Stimulated activated CD4-positive, alpha-beta T cell treated with anti-CD3 and anti-CD28 coated beads, Interleukin-4, amount 100 ng/mL, for 48 hours (primary cell): ENCODE measurements at places on chromosomes 16 and 17.
A peak's percentile ranks its signal among the peaks of the same experiment; 100 is the strongest.

DNA sequence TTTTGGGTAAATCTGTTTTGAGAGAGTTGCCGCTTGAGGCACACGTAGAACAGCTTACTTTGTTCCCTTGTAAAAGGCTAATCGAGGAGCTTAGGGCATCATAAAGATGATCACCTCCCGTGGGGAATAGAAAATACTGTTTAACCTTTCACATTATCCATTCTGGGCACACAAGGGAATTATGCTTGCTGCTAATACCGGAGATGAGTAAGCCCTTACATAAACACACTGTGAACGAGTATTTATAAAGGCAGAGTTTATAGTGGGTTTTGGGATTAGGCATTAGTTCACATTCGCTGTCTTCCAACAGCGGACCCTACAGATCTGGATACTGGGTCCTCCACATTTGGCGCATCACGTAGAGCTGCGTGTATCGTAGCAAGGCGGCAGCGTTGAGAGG is 51.2 kb upstream of the CNTNAP4 start:
- no peak for DNase-seq

DNA sequence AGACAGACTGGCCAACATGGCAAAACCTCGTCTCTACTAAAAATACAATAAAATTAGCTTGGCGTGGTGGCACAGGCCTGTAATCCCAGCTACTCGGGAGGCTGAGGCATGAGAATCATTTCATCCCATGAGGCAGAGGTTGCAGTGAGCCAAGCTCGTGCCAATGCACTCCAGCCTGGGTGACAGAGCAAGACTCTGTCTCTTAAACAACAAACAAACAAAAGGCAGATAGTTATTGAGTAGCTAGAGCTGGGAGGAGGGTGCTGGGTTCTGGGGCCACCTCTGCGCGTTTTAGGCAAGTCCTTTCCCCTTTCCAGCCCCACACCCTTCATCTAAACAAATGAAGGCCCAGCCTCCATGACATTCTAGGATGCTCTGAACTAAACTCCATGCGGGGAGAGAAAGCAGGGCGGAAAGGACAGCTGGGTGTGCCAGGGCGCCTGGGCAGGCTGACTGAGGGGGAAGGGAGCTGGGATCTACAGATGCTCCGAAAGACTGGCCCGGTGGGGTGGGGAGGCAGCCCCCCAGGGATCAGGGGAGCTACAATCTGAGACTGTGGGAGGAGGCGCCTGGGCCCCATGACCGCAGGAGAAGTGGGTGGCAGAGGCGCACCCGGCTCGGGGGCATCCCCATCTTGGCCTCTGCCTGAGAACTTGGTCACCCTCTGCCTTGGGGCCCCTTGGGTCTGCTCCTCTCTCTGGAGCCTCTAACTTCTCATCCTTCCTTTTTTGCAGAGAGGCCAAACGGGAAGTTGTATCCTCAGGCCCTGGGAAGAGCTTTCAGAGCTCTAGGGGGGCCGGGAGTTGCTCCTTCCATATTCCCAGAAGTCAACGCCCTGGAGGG is 910 bp downstream of the ITGAL start:
- DNase-seq, result peak; percentile 62

DNA sequence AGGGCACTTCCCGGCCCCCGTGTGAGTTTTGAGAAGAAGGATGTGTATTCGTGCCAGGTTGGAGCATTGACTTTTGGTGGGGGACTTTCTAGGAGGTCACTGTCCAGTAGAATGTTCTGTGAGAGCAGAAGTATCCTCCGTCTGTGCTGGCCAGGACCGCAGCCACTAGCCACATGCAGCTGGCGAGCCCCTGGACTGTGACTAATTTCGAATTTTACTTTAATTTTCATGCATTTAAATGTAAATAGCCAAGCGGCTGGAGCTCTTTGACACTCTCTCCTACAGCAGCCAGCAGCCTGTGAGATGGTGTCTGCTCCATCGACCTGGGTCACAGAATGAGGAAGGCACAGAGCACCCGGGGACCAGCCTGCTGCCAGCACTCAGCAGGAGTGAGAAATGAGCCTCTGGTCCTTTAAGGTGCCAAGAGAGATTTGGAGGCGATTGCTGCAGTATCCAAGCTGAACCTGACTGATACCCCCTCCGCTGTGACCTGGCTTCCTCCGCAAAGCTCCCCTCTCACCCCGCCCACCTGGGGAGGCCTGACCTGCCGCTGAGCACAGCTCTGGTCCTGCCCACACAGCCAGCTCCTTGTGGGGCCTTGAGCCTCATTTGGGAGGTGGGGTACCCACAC is 7.8 kb downstream of the ATP2A3 start:
- no peak for DNase-seq

GRCh38 chr17:323721-324571 is 28.7 kb downstream of the RPH3AL start:
- DNase-seq, result no peak

- no peak for DNase-seq
Measured at GRCh38 chr16:47787696-47788095, 326.6 kb downstream of the PHKB start.

- DNase-seq, result no peak
Measured at GRCh38 chr16:4790871-4791270, 2.7 kb upstream of the SEPTIN12 start.

DNA sequence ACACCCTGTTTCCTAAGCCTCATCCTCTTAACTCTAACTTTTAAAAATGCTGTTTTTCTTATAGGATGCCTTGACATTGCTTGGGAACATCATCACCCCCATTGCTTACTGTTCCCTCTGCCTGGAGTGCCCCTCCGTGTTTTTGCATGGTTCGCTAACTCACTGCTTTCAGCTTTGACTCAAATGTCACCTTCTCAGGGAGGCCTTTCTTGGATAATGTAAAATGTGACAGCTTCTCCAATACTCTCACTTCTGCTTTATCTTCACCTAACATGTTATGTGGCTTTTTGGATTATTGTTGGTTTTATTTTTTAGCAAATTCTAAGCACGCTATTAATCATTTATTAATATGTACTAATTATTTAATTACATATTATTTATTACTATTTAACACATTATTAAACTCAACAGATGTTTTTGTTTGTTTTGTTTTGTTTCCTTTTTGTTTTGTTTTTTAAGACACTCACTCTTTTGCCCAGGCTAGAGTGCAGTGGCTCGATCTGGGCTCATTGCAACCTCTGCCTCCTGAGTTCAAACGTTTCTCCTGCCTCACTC is 3.8 kb downstream of the CRYM start:
- no peak for DNase-seq

DNA sequence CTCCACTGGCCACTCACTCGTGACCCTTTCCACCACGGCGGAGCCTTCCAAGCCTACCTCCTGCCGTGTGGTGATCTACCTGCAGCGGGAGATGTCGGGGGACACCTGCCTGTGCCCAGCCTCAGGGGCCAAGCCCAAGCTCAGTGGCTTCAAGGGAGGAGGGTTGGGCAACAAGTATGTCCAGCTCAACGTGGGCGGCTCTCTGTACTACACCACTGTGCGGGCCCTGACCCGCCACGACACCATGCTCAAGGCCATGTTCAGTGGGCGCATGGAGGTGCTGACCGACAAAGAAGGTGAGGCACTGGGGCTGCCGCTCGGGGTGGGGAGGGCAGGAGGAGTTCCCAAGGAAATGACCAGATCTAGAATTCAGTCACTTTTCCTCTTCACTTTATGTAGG is 3.9 kb downstream of the TNFAIP1 start:
- DNase-seq, result no peak

DNA sequence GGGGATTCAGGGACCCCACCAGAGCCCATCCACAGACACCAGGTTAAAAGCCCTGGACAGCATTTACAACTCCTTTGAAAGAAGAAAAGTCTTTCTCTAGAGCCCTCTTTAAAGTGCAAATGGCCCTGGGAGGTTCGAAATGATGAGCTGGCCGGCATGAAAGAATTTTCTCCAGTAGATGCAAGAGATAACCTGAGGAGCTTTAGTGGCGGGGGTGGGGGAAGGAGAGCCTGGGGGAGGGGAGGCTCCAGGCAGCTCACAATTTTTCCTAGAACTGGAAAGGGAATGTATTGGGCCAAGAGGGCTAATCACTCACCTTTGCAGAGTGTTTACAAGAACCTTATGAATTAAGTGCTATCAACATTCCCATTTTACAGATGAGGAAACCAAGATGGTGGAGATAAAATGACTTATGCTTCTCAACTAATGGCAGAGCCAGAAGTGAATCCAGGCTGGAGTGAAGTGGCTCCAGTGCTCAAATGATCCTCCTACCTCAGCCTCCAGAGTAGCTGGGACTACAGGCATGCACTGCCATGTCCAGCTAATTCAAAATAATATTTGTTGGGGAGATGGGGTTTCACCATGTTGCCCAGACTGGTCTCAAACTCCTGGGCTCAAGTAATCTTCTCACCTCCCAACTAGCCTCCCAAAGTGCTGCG is 4.2 kb upstream of the CDH1 start:
- DNase-seq, result no peak

- DNase-seq, result no peak
Measured at GRCh38 chr17:40895106-40895730, 10.2 kb upstream of the KRT20 start.

DNA sequence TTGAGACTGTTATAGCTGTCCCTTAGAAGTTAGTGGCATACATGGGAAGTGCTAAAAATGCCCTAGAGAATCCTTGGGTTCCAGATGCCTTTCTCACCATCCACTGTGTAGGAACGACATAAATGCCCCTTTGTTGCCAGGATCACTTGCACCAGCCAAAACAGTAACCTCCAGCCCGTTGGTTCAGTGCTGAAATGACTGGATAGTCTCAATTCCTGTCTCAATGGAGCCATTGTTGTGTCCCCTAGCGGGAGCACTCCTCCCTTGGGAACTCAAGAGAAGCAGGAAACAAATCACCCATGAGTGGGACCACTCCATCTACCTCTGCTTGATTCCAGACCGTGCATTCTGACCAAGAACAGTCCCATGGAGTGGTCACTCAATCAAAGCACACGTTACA is 23.1 kb downstream of the MPHOSPH6 start:
- no peak for DNase-seq

DNA sequence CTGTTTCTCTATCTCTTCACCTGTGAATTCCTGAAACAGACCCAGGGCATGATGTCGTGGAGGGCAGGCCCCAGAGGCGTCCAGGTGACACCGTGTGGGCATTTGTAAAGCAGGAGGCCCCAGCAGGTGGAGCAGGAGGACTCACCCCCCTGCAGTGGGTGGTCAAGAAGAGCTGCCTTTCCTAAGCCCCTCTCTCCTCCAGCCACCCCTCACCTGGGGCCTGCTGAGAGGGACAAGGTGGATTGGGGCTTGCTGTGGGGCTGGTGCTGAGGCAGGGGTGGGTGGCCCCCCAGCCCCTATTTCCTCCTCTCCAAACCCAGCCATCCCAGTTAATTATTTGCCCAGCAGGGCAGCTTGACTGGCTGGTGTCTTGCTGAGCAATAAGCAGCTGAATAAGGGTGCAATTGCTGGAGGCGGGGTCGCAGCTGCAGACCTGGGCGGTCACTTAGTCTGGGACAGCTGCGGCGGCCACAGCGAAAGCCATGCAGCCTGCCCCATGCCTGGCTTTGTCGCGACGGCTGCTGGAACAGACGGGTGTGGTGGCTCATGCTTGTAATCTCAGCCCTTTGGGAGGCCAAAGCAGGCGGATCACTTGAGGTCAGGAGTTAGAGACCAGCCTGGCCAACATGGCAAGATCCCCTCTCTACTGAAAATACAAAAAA is 56.4 kb downstream of the JPH3 start:
- no peak for DNase-seq

- no peak for DNase-seq
Measured at GRCh38 chr17:46994993-46995392, 15.9 kb upstream of the RPRML start.

GRCh38 chr16:11530171-11530940 is 56.4 kb downstream of the LITAF start:
- DNase-seq, result no peak

- DNase-seq, result no peak
Measured at GRCh38 chr17:58318627-58319172, 9.9 kb downstream of the TSPOAP1 start.

GRCh38 chr17:61815863-61816503 is 47.3 kb downstream of the BRIP1 start:
- DNase-seq, result no peak

- DNase-seq, result no peak
Measured at GRCh38 chr16:81127051-81127450, 30.9 kb upstream of the GCSH start.

GRCh38 chr16:62041401-62041800 is 5.2 kb upstream of the CDH8 start:
- DNase-seq, result no peak

DNA sequence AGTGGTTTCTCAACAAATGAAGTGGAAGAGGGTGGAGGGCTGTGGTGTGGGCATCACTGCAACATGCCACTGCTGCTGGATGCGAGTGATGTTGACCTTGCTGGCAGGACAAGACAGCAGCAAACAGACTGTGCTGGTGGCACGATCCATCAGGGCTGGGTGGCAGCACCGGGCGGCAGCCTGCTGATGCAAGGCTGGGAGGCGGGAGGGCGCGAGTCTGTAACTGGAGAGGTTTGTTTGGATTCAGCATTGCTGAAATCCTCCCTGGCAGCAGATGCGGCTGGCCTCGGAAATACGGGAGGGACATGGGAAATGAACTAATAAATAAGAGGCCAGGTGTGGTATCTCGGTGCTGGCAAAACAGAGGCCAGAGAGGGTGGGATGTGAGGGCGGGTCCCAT is 224.2 kb downstream of the ENGASE start:
- no peak for DNase-seq

DNA sequence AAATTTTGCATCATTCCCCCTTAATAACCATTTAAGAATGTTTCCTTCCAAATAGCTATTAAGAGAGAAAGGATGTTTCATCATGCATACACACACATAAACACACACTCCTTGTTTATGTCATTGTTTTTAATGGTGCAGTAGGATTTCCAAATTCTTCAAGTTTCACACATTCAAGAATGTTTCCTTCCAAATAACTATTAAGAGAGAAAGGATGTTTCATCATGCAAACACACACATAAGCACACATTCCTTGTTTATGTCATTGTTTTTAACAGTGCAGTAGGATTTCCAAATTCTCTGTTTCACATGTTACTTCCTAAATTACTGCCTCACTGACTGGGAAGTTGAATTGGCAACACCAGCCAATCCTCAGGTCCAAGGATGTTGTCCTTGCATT is 7.8 kb downstream of the TOX3 start:
- no peak for DNase-seq

GRCh38 chr17:31329221-31329620 is 7.8 kb upstream of the EVI2A start:
- no peak for DNase-seq

DNA sequence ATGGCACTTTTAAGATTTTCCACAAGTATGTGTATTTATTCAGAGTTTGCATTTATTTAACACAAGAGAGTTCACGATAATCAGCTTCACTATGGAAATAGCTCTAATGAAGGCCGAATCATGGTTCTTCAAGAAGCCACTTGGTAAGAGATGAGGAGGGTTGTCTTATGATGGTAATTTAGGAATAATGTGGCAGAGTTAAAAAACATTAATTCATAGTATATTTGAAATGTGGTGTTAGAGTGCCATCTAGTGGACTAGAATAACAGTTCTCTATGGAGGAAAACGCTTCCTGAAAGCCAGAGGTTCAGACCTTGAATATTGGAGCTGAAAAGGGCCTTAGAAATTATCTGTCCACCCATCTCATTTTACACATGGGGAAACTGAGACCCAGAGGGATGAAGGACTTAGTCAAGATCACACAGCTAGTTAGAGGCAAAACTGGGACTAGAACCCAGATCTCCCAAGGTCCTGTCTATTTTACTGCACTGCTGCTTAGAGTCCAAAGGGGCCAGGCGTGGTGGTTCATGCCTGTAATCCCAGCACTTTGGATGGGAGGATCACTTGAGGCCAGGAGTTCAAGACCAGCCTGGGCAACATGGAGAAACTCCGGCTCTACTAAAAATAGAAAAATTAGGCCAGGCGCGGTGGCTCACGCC is 33.8 kb upstream of the KPNB1 start:
- no peak for DNase-seq

- DNase-seq, result no peak
Measured at GRCh38 chr16:62921904-62922303, 885.7 kb upstream of the CDH8 start.

- DNase-seq, result no peak
Measured at GRCh38 chr17:73703192-73703591, 58.9 kb upstream of the SDK2 start.
